ENCODE measurements at places on chromosomes 4 and X.

- no peak for DNase-seq
Measured at GRCh38 chrX:52811065-52811625, at the start of gene XAGE5. TSS of gene XAGE5 (plus strand) at chrX:52811287. CDS start at chrX:52812567, 1,280 bp downstream.

DNA sequence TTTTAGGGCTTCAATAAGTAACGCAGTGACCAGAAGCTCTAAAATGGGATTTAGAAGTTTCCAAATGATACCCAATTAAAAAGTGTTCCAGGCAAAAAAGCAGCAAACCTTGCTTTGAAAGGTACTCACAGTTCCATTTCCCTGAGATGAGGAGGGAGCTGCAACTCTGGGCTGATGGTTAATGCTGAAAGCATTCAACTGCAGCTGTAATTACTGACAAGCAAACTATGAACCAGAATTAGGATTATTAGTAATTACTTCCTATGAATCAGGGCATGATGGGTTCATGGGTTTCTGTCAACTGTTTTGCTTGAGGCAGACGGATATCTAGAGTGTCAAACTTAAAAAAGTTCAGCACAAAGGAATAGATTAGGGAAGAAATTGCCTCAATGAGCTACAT is 357.4 kb downstream of the STIM2 start:
- no peak for DNase-seq

DNA sequence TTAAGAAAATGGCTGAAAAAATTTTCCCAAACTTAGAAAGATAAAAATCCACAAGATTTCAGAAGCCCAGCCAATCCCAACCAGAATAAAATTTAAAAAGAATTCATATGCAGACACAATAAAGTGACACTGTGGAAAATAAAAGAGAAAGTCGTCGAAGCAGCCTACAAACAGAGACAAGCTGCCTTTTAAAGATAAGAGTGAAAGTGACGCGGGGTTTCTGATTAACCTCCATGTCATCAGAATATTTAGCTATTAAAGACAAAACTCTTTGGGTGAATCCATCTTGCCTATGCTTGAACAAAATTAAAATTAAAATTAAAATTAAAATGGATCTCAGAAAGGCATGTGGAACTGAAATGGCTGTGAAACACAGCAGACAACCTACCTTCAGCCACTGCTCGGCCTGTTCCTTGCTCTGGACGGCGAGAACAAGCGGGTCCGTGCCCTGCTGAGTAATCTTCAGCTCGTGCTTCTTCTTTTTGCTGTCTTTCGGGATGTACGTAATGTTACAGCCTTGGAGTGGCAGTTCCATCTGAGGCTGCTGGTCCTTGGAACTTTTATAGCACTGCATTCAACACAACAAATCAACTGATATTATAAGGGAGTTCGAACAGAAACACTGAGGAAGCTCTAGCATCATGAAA is 101.4 kb downstream of the AFAP1 start:
- DNase-seq, result no peak

- no peak for DNase-seq
Measured at GRCh38 chr4:105603158-105603557, 50.7 kb downstream of the ARHGEF38 start.

DNA sequence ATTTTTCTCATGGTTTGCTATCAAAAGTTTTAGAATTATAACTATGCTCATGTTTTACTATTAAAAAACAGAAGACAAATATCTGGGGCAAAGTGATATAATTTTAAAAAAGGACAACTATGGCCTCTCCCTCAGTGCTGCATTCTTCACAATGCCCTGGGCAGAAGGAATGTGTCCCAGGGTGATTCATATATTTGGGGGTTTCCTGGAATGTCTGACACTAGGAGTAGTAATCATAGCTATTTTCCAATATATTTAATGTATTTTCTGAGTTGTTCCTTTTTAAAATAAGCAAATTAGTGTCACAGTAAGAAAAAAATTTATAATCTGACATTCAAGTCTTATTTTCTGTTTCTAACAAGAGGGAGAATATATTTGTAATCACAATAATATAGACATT is 281.7 kb downstream of the UNC5C start:
- DNase-seq, result no peak

- DNase-seq, result no peak
Measured at GRCh38 chr4:74334636-74335035, 26.4 kb downstream of the EPGN start.

- DNase-seq, result peak; percentile 32
Measured at GRCh38 chrX:69222103-69223090, 57.1 kb upstream of the PJA1 start.

DNA sequence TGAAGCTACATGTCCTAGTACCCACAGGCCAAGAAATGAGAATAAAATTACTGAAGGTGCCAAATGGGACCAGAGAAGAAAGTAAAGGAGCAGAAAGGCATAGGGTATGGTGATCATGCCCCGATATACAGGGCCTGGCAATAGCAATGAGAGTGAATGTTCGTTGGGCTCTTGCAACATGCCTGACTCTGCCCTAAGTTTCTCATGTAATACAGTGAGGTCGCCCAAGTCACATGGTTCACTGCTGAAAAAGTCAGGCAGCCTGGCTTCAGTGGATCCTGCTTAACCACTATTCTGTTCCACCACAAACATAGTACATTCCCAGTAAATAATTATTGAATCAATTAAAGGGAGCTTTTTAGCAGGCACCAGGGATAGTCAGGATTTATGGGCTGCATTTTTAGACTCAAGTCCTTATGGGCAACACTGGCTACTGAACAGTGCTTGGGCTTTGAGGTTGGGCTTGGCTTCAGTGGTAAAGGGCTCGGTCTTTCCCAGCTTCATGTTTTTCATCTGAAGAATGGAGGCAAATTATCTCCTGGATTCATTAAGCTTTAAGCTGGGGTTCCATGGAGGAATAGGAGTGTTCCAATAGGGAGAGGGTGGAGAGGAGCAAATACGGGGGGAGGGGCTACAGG is 67.1 kb upstream of the ZNF518B start:
- DNase-seq, result no peak

GRCh38 chr4:165222651-165222994 is 15.3 kb downstream of the KLHL2 start:
- DNase-seq, result no peak

DNA sequence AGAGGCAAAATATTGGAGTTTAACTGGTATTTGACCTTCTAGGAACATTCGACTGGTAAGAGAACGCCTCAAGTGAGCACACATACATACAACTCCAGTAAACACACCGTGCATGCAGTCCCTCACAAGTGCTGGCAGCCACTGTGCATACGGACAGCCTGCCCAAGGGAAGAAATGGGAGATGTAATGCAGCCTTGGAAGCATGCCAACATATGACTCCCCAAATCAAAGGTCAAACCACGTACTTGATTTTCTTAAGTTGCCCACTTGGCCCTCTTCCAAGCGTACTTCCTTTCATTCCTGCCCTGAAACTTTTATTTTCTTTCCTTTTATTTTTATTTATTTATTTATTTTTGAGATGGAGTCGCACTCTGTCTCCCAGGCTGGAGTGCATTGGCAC is 206.6 kb downstream of the SPRY1 start:
- DNase-seq, result no peak

GRCh38 chrX:150324035-150324728 is 38.9 kb upstream of the MAMLD1 start:
- DNase-seq, result no peak

GRCh38 chr4:41360214-41360920 is 103.6 kb downstream of the UCHL1 start:
- peak; percentile 60 for DNase-seq

- no peak for DNase-seq
Measured at GRCh38 chrX:24563291-24564010, 83.7 kb downstream of the PCYT1B start.

DNA sequence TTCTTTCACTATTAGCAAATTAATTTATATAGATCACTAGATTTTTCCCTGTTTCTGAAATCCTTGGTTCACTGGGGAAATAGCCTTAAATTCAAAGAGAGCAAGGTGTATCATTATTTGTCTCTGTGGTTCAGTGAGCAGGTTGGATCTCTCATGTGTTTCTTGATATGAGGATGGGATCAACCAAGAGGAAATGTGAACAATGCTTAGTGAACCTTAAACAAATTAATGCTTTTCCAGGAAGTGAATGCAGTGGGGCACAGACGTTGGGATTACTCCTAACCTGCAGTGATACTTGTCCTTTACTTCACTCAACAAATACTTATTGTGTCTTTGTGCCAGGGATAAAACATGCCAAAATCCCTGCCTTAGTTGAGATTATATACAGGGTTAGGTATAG is 193.2 kb downstream of the SHROOM3 start:
- no peak for DNase-seq

- DNase-seq, result no peak
Measured at GRCh38 chrX:118847676-118848075, 24.1 kb downstream of the ZCCHC12 start.

DNA sequence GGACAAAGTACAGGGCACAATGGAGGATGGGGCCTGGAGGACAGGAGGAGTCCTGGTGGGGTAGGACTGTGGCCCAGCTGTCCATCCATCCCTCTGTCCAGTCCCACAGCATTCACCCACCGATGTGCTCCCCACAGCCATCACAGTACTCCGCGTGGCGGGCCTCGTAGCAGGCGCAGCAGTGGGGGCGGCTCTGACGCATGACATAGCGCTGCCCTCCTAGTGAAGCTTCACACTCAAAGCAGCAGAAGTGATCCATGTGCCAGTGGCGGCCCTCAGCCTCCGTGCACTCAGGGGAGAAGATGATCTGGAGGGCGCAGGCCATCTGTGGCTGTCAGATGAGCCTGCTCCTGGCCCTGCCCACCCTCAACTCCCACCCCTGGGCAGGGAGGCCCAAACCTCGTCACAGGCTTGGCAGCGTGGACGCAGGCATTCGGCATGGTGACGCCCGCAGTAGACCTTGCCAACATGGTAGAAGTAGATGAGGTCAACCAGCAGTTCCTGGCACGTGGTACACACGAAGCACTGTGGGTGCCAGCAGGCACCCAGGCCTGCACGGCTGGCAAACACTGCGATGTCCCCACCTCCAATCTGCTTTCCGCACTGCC is 6.3 kb downstream of the PLP2 start:
- no peak for DNase-seq

DNA sequence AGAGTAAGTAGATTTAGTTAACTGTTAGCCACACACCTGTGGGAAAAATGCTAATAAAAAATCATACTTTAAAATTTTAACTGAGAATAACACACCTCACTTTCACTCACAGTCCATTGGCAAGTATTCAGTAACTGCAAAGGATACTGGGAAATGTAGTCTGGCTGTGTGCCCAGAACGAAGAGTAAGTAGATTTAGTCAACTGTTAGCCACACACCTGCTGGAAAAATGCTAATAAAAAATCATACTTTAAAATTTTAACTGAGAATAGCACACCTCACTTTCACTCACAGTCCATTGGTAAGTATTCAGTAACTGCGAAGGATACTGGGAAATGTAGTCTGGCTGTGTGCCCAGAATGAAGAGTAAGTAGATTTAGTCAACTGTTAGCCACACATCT is 178.4 kb upstream of the NWD2 start:
- no peak for DNase-seq
